Retina (tissue), 1 donor: ENCODE measurements at places on chromosomes 13 and 19.

DNA sequence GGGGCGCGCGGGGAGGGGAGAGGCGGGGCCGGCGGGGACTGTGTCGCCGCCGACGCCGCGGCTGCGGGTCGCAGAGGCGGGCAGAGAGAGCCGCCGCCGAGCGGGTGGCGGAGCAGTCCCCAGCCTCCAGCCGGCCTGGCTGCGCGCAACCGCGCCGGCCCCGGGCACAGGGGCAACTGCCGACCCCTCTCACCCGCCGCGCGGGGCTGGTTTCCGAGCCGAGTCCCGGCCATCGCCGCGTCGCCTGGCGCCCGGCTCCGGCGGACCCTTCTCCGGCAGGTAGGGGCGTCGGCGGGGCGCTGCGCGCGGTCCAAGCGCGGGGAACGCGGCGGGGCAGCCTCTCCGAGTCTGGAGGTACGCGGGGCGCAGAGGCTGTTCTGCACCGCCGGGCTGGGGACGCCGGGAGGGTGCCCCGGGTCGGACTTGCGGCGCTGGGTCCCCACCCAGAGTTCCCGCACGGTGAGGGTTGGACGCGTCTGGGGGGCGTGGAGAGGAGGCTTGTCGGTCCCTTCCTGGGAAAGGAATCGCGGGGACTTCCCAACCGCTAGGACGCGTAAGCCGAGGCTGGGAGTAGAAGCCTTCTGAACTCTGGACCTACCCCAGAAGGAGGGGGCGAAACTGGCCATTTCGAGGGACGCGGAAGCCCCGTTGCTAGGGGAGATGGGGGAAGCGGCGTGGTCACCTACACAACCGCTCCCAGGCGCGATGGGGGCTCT is 133.6 kb upstream of the MYO16 start:
- no peak for DNase-seq

- DNase-seq = peak; percentile 44
Observed at GRCh38 chr19:428149-428548, 19.2 kb upstream of the C2CD4C start.

GRCh38 chr13:40283666-40284065 is 382.8 kb downstream of the FOXO1 start:
- no peak for DNase-seq

- no peak for DNase-seq
Observed at GRCh38 chr13:53907891-53908290, 879.3 kb downstream of the OLFM4 start.

DNA sequence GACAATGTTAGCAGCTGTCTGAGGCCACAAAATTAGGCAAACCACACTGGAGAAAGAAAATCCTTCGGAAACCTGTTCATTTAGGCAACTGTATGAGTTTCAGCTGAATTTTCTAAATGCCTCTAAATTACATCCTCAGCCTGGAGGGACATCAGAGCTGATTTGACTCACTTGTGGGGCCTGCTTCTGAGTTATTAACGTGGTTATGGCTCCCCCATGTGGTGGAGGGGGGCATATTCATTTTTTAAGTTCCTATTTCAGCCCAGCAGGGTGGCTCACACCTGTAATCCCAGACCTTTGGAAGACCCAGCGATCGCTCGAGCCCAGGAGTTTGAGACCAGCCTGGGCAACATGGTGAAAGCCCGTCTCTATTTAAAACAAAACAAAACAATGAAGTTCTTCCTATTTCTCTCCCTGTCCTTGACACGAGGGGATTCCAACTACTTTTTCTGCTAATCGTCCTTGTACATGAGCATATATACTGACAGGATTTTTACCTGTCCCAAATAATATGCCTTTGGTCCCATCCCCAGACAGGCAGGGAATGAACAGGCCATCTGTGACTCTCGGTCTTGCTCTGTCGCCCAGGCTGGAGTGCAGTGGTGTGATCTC is 31.5 kb upstream of the HIF3A start:
- DNase-seq = peak; percentile 74

DNA sequence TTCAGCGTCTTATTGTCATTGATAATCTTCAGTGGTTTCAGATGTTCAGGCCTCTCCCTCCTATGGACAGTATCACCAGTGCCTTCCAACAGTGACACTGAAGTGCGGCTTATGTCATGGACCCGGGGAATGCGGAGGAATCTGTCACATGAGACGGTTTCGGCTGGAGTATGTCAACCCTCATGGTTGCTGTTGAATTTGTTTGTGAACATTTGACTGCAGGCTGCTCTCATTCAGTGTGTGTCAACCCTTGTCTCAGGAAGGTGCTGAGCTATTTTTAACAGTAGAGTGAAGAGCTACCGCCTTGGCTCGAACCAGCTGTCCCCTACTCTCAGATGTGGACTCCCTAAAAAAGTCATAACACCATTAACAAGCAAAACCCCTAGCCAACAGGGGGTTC is 138.8 kb upstream of the RNF113B start:
- DNase-seq = no peak

- no peak for DNase-seq
Observed at GRCh38 chr19:45542234-45542668, 35.0 kb downstream of the VASP start.

DNA sequence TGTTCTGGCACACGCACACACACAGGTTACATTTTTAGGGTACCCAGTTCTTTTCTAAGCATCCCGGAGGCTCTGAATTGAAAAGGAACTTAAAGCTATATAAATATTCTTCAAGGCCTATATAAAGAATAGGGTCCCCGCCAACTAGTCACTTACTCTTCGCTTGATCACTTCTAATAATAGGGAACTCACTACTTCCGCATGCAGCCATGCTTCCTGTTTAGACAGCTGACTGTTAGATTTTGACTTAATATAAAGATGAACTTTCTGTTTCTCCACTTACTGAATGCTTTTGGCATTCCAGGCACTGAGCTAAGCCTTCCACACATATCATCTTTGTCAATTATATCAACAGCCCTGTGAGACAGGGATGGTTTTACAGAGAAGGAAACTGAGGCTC is 259.6 kb downstream of the TSHZ3 start:
- DNase-seq = no peak

GRCh38 chr19:573519-573825 is 1.1 kb downstream of the BSG start:
- no peak for DNase-seq

GRCh38 chr19:6963937-6964336 is 57.3 kb downstream of the MBD3L2B start:
- DNase-seq = no peak

DNA sequence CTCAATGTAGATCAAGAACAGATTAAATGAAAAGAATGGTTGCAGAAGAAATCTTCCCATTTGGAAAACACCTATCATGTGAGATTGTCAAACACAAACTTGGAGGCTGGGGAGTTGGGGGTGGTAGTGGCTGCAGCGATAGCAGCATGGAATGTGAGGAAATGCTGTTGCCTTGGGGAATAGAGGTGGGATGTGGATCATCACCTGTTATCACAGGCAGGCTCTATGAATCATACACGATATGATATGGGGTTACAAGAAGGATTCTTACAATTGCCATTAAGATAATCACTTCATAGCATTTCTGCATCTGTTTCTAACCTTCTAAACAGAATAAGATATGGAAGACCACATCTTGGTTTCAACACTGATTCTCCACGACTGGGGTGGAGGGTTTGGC is 88.7 kb downstream of the RNASEH2B start:
- no peak for DNase-seq

- DNase-seq = no peak
Observed at GRCh38 chr19:17532557-17532956, 21.1 kb downstream of the PGLS start.

DNA sequence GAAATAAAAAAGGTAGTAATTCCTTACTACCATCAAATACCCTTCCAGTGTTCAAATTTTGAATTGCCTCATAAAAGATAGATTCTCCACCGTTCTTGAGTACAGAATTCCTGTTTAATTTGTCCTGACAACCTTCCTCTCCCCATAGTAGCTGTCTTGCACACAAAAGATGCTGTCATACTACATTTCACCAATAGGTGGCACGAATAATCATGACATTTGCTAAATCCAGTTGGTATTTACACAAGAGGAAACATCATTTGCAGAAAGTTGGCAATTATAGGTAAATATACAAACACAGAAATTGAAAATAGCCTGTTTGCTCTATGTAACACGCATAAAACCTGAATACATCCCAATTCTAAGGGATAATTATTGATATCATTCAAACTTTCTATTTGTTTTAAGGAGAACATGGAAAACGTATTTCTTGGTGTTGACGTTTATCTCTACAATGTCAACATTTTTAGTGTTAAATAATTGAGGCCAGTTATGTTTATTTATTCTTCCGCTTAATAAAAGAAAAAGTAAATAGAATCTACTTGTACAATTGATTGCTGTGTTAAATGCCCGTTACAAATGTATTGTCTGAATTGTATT is 58.3 kb upstream of the CLDN10 start:
- DNase-seq = no peak

- DNase-seq = no peak
Observed at GRCh38 chr13:69274231-69274630, 833.4 kb upstream of the ATXN8OS start.

GRCh38 chr19:39916851-39917396 is 17.5 kb downstream of the FCGBP start:
- DNase-seq = no peak

DNA sequence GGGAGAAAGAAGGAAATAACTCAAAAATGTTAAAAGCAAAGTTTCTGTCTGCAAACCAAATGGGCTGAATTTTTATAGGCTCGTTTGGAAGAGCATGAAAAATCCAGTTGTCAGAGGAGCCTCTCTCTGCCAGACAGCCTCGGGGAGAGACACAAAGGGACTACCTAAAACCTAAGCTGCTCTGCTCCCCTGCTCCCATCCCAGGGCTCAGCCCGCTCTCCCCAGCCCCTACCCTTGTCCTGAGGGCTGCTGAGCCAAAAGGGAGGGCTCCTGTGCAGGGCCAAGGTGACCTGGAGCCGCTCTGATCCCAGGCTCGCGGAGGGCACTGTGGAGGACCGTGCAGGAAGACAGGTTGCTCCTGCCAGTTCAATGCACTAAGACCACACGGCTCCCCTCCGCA is 96.7 kb upstream of the UQCRFS1 start:
- DNase-seq = peak; percentile 52

DNA sequence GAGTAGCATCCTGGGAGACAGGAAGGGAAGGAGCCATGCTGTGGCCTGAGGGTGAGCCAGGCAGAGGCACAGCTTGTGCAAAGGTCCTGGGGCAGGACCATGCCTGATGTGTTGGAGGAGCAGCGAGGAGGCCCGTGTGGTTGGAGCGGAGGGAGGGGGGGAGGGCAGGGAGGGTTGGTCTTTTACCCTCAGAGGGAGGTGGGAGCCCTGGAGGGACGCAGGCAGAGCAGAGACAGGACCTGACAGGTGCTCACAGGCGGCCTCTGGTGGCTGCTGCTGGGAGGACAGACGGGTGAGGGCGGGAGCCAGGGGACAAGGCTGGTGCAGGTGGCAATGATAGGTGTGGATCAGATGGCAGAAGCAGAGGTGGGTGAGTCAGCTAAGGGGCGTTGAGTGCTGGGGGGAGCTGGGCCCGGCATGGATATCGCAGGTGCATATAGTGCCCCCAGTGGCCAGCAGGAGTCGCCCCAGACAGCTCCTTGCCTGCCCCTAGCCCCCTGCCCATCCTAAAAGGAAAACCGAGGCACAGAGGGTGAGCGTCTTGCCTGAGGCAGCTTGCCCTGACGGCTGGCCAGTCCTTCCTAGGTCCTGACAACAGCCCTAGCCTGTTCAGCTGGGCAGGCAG is 9.8 kb upstream of the GNA15 start:
- peak; percentile 44 for DNase-seq

GRCh38 chr13:31468114-31468902 is 268.5 kb downstream of the B3GLCT start:
- no peak for DNase-seq

GRCh38 chr19:19111967-19112580 is 26.2 kb downstream of the TMEM161A start:
- DNase-seq = no peak

DNA sequence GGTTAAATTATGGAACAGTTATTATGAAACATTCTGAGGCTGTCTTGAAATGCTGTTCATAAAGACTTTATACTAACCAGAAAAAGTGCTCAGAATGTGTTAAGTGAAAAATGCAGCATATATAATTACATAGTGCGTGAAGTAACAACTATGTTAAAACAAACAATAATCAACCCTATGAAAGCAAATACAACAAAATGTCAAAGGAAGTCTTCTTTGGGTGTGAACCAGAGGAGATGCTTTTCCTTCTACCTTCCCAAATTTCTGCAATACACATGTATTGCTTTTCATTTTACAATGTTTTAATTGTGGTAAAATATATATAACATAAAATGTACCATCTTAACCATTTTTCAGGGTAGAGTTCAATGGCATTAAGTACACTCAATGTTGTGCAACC is 45.7 kb downstream of the F2RL3 start:
- DNase-seq = no peak

DNA sequence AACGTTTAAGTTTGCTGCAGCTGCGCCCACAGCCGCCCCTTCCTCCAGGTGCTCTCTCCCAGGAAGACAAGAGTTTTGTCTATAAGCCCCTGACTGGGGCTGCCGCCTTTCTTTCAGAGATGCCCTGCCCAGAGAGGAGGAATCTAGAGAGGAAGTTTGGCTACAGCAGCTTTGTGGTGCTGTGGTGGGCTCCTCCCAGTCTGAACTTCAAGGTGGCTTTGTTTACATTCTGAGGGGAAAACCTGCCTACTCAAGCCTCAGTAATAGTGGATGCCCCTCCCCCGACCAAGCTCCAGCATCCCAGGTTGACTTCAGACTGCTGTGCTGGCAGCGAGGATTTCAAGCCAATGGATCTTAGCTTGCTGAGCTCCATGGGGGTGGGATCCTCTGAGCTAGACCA is 6.4 kb upstream of the ERICH6B start:
- no peak for DNase-seq

DNA sequence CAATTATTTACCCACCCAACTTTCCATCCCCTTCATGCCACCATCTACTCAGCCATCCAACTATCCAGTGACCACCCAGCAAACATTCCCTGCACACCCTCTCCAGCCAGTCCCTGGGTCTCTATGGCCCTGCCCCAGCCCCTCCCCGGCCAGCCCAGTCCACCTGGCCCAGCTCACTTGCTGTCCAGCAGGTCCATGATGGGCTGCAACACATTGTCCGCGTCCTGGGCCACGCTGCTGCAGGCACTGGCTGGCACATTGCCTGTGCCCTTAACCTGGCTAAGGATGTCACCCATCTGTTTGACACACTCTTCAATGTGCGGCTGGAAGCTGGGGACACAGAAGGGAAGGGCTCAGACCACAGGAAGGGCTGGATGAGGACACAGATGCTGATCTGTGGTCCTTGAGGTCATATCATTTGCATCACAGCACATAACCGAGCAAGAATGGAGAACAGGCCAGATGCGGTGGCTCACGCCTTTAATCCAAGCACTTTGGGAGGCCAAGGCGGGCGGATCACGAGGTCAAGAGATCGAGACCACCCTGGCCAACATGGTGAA is 61.6 kb downstream of the UNC13A start:
- DNase-seq = no peak

- no peak for DNase-seq
Observed at GRCh38 chr19:12947702-12948611, 2.3 kb downstream of the RAD23A start.

- DNase-seq = peak; percentile 73
Observed at GRCh38 chr19:5036698-5037563, 68.0 kb downstream of the KDM4B start.
